ENCODE measurements at places on chromosomes 1 and 21. TPM values are rescaled to one million over a fixed set of nuclear protein-coding genes. Genes with fewer than 3 reads are reported as not detected.

The PCBP3 gene
- 2.1 TPM for total RNA-seq

The INSRR gene
- total RNA-seq = not detected

The LEFTY2 gene
- not detected for total RNA-seq

The PADI1 gene
- 0.86 TPM for total RNA-seq

The AADACL3 gene
- not detected for total RNA-seq

The SWT1 gene
- 1.3 TPM for total RNA-seq

The S100A9 gene
- 1.1 TPM for total RNA-seq

The HSD3B2 gene
- not detected for total RNA-seq

The FCRL4 gene
- total RNA-seq = not detected

The KCNE2 gene
- not detected for total RNA-seq

The AMPD1 gene
- not detected for total RNA-seq

The RXRG gene
- total RNA-seq = not detected

The FNDC5 gene
- total RNA-seq = 0.23 TPM

The CYYR1 gene
- not detected for total RNA-seq

The RUNX3 gene
- total RNA-seq = 5.7 TPM

The OR2W3 gene
- total RNA-seq = not detected

The TP73 gene
- 0.59 TPM for total RNA-seq

The MASP2 gene
- 0.33 TPM for total RNA-seq

The SAMSN1 gene
- total RNA-seq = not detected

The TEDDM1 gene
- not detected for total RNA-seq

The LYPD8 gene
- 0.45 TPM for total RNA-seq

The RYR2 gene
- 0.13 TPM for total RNA-seq

The DIRAS3 gene
- total RNA-seq = 0.98 TPM

The SLC26A9 gene
- total RNA-seq = 0.09 TPM

The ZNF648 gene
- not detected for total RNA-seq

The SELENON gene
- total RNA-seq = 53.3 TPM

The MIXL1 gene
- not detected for total RNA-seq
